ENCODE measurements at places on chromosomes 11 and 22.

GRCh38 chr11:36512016-36512415 lies 1.9 kb upstream of the TRAF6 start:
- DNase-seq: no peak

DNA sequence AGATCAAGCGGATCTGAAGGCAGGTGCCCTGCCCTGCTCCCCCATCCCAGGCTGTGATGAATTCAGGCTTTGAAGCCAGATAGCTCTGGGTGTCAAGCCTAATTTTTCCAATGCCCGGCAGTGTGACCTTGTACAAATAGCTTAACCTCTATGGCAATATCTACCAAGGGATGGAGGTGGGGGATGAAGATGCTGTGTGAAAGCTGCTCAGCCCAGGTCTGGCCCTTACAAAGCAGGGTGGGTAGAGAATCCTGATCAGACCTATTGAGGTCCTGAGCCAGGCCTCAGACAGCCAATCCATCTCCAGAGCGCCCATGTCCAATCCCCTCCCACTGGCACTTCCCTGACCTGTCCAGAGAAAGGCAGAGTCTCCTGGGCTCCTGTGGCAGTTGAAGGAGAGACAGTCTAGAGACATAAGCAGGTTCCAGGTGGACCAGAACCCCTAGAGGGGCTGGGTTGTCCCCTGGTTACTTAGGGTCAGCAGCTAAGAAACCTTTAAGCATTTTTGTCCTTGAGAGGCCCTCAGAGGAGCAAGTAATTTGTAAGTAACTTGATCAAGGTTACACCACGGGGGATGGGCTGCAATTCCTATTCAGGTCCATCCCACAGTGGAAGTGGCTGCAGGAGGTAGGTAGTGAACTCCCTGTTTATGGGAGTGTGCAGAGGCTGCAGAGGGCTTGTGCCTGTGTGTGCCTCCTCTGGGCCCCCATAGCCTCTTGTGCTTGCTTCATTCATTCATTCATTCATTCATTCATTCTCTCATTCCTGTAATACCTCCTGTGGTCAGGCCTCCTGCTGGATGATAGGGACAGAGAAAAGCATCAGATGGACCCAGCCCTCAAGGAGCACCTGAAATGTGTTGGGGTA lies 10.4 kb downstream of the P2RY2 start:
- no peak for DNase-seq

DNA sequence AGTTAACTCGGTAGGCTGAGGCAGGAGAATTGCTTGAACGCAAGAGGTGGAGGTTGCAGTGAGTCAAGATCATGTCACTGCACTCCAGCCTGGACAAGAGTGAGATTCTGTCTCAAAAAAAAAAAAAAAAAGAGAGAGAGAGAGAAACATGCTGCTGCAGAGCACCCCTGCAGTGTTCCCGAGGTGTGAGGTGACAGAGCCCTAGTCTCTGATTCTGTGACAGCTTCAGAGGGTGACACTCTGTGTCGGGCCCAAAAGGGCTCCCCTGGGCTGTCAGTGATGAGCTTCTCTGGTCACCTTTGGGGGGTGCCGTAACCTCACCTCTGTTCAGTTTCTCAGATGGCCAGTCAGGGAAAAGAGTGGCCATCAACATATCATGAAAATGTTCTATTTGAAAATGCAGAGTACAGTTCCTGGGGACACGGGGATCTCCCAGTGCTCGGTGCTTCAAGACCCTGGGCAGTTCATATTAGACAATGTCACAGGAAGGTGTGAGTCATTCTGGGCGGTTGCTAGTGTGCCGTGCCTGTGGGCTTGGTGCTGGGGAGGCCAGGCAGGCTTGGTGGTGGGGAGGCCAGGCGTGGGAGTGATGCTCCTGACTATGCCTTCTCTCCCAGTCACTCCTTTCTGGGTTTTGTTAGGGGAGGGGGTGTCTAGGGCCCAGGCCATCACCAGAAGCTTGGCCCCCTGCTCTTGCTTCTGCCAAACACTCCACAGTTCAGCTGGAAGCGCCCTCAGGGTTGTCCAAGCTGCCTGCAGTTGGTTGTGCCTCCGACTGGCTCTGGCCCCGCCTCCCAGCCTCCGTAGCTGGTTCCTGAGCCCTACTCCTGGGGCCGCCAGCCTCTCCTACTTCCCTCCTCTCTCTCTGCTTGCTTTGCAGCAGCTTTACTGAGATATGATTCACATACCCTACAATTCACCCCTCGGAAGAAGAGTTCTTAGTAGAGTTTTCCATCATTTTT lies 52.5 kb upstream of the CLDN5 start:
- DNase-seq: no peak

DNA sequence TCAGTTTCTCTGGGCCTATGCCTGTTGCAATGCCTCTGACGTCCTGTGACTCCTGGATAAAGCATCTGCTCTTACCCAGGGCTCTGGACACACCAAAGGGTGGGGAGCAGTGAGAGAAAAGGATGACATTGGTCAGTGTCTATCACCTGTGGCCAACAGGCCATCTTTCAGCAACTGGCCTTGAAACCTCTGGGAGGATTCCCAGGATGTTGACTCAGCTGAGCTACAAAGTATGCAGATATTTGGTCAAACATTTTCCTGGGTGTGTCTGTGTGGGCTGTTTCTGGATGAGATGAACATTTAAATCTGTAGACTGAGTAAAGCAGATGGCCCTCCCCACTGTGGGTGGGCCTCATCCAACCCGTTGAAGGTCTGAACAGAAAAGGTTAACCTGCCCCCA lies 149.9 kb downstream of the SPATA19 start:
- DNase-seq: no peak

DNA sequence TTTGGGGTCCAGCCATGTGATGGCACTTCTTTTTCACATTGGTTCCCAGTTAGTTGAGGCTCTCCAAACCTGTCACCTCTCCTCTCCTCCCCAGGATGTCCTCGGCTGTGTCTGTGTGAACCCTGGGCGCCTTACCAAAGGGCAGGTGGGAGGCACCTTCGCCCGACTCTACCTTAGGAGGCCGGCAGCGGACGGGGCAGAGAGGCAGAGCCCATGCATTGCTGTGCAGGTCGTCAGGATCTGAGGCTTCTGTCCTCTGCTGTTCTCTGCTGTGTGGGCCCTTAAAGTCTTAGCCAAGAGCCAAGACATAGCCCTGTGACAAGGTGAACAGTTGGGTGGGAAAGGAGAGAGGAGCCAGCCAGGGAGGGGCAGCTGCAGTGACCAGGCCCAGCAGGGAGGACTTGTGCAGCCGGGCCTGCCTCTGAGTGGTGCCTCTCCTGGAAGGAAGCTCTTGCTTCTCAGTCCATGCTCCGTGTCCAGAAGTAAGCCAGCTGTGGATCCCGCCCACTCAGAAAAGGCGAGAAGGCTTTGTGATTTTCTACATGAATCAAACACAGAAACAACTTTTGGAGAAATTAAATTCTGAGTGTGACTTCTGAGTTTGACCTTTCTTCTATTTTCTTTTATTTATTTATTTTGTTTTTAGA lies 17.5 kb upstream of the CDC42EP2 start:
- DNase-seq: no peak

DNA sequence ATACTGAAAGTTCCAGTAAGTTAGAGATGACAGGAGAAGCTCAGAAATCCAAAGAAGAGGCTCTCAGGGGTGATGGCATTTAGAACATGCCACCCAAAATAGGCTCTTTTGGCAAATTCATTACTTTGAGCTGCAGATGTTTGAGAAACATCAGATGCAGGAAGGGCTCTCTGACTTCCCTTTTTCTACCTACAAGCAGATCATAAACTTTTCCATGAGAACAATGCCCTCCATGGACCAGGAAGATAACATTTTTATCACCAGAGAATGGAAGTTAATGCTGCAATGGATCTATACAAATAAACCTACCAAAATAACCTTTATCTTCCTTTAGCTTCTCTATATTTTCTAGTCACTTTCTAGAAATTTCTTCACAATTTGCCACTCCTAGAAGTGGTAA lies 32.7 kb upstream of the FAR1 start:
- no peak for DNase-seq

DNA sequence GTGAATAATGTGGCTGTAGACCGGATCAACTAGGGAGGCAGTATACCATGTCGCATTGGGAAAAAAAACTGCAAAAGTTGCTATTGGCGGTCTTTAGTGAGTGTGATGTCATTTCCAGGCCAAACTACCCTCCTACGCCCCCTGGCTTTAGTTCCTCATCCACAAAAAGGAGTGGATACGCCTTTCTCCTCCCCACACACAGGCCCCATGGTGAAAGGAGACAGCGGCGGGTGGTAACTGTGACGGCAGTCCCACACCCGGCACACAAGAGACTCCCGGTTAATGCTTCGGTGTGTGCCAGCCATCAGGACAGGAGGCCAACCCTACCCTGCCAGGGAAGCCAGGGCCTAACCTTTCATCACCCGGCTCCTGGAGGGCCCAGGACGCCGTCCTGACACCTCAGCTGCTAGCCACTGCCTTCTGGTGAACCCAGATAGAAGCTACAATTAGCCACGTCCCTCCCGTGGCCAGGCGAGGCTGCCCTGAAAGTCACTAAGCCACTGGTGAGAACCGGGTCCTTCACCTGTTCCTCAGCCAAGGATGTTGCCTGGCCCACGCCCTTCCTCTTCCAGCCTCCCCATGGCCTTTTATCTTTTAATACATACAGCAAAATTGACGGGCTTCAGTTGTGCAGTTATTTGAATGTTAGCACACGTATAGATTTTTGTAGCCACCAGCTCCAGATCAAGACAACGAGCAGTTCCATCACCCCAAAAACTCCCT lies 10.8 kb downstream of the TP53I11 start:
- DNase-seq: no peak

- peak; percentile 74 for DNase-seq
Measured at GRCh38 chr11:76208438-76209374, 2.4 kb upstream of the WNT11 start.

- DNase-seq: no peak
Measured at GRCh38 chr11:9821008-9821752, 157.3 kb downstream of the SWAP70 start.

GRCh38 chr11:115170133-115170815 lies 333.9 kb downstream of the CADM1 start:
- no peak for DNase-seq

DNA sequence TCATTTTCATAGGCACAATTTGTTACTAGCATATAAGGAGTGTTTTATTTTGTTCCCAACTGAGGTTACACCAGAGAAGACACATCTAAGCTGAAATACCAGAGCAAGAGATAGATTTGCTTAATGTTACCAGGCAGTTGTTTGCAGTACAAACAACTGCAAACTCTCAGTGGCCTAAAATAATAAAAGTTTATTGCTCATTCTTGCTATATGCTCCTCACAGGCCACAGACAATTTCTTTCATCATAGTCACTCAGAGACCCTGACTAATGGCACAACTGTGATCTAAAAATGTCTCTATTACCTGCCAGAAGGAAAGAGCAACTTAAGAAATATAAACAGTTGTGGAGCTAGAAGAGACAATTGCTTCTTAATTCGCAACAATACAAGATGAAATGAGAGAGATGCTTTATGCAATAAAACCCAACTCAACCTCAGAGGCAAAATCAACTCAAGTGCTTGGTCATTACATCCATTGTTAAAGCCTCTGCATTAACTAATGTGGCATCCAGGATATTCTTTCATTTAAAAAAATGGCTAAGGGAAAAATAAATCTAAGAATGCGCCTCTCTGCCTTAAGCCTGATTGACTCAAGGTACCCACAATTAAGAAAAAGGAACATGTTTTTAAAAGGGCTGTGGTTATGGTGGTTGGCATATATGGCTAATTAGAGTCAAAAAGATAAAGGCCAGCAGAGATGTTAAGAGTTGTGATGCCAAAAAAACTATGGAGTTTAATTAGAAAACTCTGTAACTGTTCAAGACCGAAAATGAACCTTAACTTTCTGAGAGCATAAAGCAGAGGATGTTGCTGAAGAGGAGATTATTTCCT lies 103.7 kb downstream of the CD44 start:
- DNase-seq: no peak

DNA sequence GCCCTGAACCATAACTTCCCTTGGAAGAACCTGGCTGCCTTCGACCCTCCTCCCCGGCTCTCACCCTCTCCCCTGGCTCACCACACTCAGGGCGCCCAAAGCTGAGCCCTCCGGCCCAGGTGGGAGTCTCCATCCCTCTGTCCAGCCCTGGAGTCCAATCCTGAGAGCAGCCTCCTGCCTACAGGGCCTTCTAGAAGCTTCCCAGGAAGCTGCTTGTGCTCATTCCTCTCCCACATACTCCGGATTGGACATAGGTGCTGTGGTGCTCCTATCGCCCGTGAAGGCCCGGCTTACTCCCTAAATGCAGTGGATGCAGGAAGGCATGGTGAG lies 1332.0 kb downstream of the BRD1 start:
- no peak for DNase-seq

- DNase-seq: peak; percentile 67
Measured at GRCh38 chr11:68825571-68825970, 16.1 kb downstream of the CPT1A start.

- DNase-seq: peak; percentile 90
Measured at GRCh38 chr11:118820412-118821357, 29.7 kb upstream of the DDX6 start.

GRCh38 chr11:22733475-22734248 lies 67.3 kb downstream of the GAS2 start:
- DNase-seq: no peak

GRCh38 chr22:39785232-39785631 lies 108.3 kb downstream of the ENTHD1 start:
- DNase-seq: no peak

GRCh38 chr11:15006139-15006759 lies 34.1 kb upstream of the CALCA start:
- DNase-seq: peak; percentile 31

DNA sequence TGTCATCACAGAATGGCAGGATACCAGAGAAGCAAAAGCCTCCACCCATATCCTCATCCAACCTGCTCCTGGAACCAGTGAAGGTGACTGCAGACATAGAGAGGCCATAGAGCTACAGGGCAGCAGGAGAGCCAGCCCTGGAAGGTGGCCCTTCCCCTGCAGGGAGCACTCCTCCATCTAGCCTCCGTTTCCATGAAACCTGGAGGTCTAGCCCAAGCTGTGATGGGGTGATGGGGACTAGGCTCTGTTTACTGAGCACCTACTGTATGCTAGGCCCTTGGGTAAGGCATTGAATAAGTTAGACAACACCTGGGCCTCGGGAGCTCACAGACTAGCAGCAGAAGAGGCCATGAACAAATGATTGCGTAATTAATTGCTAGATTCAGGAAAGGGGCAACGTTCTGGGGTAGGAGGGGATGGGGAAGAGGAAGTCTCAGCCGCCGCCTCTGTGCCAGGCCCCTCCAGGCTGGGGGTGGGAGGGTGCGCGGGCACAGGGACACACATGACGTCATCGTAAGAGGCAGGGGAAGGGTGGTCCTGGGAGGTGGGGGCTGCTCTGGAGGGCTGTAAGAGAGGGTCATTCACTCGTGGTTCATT lies 784 bp upstream of the SYNGR1 start:
- DNase-seq: no peak

GRCh38 chr22:23200898-23201297 lies 20.6 kb downstream of the BCR start:
- DNase-seq: no peak

- DNase-seq: no peak
Measured at GRCh38 chr22:42436404-42436803, 4.2 kb upstream of the NFAM1 start.

- no peak for DNase-seq
Measured at GRCh38 chr11:69576069-69576782, 64.7 kb upstream of the CCND1 start.

GRCh38 chr11:110455718-110456117 lies 26.0 kb downstream of the FDX1 start:
- DNase-seq: no peak
